ENCODE measurements at places on chromosomes 7 and 10.

DNA sequence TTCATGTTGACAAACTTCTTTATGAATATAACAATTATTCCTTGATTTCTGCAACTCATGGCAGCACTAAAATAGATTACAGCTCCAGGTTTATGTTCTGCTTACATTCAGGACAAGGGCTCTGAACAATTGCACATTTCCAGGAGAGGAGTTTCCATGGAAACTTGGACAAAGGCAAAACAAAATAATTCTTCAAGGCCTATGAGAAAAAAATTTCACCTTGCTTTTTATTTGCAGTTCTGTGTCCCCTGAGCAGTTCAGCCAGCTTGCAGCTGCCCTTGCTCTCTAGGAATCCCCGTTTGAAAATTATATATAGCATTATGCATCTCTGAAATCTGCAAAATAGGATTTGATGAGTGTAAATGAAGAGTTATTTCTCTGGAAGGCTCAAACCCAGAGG, 71.7 kb downstream of the ARL4A start:
- no peak for DNase-seq

DNA sequence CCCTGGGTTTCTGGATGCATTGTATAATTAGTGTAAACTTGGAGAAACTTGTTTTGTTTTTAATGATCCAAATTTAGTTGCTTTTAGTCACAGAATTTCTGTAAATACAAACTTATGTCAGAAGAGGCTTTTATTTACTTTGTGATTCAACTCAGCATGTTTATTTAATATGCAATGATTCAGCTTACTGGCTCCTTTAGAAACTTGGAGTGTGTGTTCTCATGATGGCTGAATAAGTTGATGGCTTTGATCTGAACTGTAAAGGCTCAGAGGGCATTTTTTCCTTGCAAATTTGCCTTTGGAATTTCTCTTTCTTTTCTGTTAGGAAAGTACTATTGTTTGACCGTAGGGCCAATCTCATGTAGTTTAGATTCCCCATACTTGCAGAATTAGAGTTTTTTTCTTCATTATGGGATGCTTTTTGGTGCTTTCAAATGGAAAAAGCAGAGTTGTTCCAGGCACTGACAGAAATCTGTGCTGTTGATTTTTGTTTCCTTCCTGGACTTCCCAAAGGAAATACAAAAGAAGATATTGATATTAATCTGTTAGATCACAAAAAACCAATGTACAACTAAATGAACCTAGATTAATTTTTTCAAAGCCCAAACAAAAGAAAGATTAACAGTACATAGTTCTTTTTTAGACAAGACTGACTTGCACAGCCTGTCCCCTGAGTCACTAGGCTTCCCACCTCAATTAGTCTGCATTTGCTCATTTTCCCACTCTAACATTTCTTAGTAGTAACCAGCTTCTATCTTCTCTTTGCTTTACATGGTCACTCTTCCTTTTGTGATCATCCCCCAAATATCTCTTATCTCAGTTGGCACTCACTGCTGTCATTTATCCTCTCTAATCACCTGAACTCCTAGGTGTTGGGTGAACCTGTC, 96.8 kb upstream of the AGR3 start:
- DNase-seq = no peak

- DNase-seq = no peak
Measured at GRCh38 chr10:79382491-79382941, 35.2 kb downstream of the PPIF start.

- no peak for DNase-seq
Measured at GRCh38 chr7:106987777-106988176, 56.7 kb upstream of the PRKAR2B start.

DNA sequence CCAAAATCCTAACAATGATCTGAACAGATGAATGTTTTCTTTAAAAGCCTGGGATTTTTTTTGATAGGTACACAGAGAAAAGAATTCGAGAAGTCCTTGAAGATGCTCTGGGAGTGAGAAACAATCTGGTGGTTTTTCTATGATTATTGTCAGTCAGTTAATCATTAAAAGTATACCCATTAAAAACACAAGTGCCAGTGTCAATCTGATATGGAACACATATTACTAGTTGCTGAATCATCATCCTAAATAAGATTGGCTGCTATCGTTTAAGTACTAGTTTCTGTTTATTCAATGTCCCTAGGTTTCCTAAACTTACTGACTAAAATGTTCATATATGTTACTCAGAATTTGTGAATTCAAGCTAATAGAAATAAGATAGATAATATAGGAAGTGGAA, 16.1 kb downstream of the COL28A1 start:
- DNase-seq = no peak

DNA sequence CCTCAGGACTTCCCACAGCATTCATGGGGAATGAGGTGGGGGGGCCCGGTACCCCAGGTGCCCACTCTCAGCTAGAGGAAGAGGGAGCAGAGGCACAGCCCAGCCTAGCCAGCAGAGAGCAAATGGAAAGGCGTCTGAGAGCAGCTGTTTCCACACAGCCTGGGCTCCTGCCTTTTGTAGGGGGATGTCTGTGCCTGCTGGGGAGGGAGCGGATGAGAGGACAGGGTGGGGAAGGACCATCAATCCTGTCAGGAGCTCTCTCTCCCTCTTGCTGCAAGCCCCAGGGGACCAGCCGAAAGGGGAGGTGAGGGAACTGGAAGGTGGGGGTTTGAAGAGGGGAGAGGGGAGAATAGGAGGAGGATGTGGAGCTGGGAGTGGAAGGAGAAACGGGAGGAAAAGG, at the start of gene PKD2L1:
PKD2L1 (minus strand) TSS at position 150 of the 400 bp plus-strand sequence; CDS start at position 25, 125 bp downstream.
- DNase-seq = no peak

DNA sequence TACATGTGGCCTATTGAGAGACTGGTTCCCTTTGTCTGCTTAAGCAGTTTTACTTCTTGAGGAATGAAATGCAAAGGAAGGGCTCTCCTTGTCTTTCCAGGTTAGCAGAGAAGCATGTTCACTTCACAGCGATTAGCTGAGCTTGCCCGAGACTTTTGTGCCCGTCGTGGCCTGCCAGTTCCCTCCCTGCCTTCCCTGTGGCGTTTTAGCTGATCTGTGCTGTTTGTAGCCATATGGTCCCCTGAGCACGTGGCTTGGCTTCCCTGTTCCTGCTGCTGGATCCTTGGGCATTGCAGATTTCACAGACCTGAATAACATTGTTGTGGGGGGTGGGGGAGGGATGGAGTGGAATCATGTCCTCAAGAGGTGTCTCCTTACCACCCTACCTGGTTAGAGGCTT, 61.8 kb downstream of the SND1 start:
- no peak for DNase-seq

GRCh38 chr10:5545011-5545410, 20.2 kb downstream of the CALML3 start:
- DNase-seq = no peak

- no peak for DNase-seq
Measured at GRCh38 chr7:33937871-33938270, 32.5 kb downstream of the BMPER start.

- no peak for DNase-seq
Measured at GRCh38 chr10:58475322-58476277, 37.1 kb upstream of the BICC1 start.
